NCI-H187 treated with DMSO at 0.1 percent for 48 hours (cell line): ENCODE measurements at places on chromosomes 6 and 20.

DNA sequence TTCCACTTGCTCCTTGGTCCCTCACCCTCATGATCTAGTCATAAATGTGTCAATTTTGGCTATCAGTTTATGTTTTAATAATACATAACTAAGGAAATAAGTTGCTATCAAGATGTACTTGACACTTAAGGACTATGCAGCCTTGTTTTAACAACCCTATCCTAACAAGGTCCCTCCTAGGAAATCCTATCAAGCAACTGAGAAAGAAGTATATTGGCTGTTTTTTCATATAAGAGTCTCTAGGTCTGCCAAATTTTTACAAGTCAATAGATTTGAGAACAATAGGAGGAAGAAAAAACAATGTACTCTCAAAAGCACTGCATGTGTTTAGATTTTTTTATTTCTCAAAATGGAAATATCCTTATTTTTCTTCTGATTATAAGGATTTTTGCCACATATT, 14.7 kb downstream of the FILIP1 start:
- DNase-seq: no peak

DNA sequence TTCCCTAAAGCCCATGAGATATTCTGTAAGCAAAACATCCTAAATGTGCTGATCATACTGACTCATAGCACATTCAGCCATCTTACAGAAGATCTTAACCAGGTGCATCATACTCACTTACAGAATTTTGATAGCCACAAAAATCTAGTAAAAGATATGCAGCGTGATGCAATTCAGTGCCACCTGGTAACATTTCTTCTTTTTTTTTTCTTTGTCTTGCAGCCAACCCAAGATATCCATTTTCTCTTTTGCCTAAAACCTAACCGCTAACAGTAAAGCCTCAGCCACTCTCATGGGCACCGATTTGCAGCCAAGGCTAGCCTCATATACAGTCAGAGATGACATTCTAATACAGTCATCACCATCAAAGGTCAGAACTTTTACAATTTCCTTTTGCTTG, 293.3 kb downstream of the HACE1 start:
- no peak for DNase-seq

DNA sequence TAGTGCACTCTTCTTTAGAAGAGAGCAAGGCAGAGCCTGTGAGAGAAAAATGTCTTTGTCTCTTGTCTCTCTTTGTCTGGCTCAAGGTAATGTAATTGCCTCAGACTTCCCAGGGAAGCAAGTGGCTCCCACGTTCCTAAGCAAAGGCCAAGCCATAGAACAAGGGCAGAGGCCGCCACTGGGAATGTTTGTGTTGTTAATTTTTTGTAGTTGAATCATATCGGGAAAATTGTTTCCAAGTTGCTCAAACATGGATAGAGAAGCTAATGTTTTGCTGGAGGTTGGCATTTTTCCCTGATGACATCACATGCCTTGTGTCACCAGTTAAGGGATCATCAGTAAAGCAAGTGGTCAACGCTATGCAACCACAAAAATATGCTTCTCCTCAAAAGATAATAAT, 211.5 kb upstream of the FOXA2 start:
- no peak for DNase-seq

DNA sequence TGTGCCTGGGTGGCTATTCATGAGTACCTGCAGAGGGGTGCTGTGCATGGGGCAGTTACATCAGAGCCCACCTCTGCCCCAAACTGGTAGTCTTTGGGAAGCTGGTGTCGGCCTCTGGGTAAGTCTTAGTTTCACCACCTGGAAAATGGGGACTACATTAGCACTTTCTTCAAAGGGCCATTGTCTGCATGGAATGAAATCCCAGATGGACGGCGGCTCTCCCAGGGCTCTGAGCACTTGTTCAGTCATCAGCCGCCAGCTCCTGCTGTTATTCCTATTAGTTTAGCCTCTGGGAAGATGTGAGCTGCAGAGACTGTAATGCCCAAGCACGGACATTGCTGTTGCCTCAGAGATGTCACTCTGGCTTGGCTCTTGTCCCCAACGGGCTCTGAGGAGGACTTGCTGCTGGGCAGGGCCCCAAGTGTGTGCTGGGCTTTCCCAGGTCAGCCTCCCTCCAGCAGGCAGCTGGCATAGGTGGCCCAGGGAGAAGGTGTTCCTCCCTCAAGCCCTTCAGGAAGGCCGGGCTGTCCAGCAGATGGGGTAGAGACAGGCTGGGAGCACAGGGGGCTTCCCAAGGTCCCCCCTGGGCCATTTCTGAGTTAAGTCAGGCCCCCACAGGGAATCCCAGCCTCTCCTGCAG, 268.3 kb downstream of the TFAP2C start:
- DNase-seq: no peak
